ENCODE measurements at places on chromosomes 11 and 22. TPM values are rescaled to one million over a fixed set of nuclear protein-coding genes. Genes with fewer than 3 reads are reported as not detected.

Gene UNC93B1
- 79.7 TPM for total RNA-seq

- DNase-seq: no peak
Measured at GRCh38 chr11:124612045-124612444, 817 bp downstream of the PANX3 start.

- no peak for DNase-seq
Measured at GRCh38 chr11:68146704-68147474, 25.7 kb upstream of the CHKA start.

- no peak for DNase-seq
Measured at GRCh38 chr22:40330086-40330485, 16.2 kb upstream of the ADSL start.

DNA sequence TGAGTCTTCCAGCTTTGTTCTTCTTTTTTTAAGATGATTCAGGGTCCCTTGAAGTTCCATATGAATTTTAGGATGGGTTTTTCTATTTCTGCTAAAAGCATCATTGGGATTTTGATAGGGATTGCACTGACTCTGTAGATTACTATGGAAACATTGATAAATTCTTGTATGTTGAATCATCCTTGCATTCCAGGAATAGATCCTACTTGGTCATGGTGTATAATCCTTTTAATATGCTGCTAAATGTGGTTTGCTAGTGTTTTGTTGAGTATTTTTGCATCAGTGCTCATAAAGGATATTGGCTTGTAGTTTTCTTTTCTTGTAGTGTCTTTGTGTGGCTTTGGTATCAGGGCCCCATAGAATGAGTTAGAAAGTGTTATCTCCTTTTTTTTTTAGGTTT, 34.9 kb upstream of the PHOX2A start:
- DNase-seq: no peak

- DNase-seq: no peak
Measured at GRCh38 chr11:76269247-76269646, 62.9 kb upstream of the WNT11 start.

GRCh38 chr11:27171376-27171958, 130.9 kb downstream of the BBOX1 start:
- DNase-seq: no peak
